ENCODE measurements at places on chromosomes 1 and 21. TPM values are rescaled to one million over a fixed set of nuclear protein-coding genes. Genes with fewer than 3 reads are reported as not detected.

The PITHD1 gene
- 43.4 TPM for total RNA-seq

The CYP4X1 gene
- total RNA-seq: 1.1 TPM

The GCSAML gene
- total RNA-seq: 0.67 TPM

The OLFM3 gene
- 0.18 TPM for total RNA-seq

The AJAP1 gene
- 0.08 TPM for total RNA-seq

The SMPDL3B gene
- total RNA-seq: 57.1 TPM

The PDPN gene
- total RNA-seq: 4.1 TPM

DNA sequence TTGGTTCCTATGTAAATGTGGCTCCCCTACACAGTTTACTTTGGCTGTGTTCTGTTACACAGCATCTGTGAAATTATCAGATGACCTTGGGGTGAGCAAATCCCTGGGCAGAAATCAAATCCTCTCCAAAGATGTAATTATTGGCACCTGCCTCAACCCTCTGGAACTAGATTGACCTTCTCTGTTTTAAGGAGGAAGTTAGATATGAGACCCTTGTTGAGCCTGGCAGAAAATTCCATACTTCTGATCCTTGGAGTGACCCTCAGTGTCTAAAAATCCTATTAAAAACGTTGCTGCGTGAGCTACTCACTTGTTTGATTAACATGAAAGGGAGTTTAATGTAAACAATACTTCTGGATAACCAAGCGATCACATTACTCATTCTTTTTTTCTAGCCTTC lies 122.0 kb downstream of the CLIC6 start:
- DNase-seq: no peak

DNA sequence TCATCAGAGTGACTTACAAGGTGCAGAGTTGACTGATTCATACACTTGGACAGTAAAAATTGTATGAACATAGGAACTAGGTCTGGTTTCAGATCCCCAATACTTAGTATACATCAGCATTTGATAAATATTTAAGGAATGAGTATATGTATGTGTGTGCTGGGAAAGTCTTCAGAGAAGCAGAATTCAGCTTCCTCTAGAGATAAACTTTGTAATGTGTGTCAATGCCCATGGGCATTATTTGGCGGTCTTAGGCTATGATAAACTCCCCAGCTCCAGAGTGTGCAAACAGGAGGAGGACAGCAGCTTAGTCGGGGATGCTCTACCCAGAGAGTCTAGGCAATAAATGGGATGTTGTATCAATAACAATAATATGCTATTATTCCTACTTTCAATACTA lies 2.9 kb upstream of the CAMK1G start:
- DNase-seq: no peak

DNA sequence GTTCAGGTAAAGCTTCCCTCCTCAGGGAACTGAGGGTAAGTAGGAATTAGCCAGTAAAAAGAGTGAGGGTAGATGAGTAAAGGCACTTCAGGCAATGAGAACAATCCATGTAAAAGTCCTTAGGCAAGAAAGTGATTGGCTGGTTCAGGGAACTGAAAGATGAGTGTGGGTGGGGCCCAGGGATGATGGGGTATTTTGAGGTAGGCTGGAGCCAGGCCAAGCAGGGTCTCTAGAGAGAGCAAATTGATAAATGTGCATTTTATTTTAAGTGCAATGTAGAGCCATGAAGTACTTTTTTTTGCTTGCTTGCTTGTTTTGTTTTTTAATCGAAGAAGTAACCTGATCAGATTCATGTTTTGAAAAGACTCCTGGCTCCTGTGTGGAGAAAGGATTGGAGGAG lies 26.5 kb downstream of the OSBPL9 start:
- DNase-seq: no peak

- no peak for DNase-seq
Measured at GRCh38 chr21:37636152-37636860, 269.7 kb downstream of the DYRK1A start.

GRCh38 chr1:202852163-202852904 lies 36.6 kb downstream of the RABIF start:
- no peak for DNase-seq

DNA sequence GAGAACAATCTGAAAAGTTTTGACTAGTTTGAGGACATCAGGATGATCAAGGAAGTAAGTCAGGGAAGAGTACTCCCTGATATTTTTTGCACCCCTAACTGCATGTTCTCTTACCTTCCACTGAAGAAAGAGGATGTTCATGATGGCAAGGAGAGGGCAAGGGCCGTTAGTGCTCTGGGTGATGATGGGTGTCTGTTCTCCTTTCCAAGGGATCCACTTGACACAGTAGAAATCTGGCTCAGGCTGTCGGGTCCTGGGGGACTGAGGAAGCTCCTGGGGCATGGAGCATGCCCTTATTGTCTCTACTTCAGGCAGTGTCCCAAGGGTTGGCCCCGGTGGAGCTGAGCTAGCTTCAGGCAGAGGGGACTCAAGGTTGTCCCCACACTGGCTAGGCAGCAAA lies 4.7 kb downstream of the MINDY1 start:
- no peak for DNase-seq

GRCh38 chr1:202122639-202123335 lies at the start of gene GPR37L1:
GPR37L1 (plus strand) TSS chr1:202122917; CDS start chr1:202122964, 47 bp downstream.
- no peak for DNase-seq

GRCh38 chr1:206449565-206449964 lies 20.7 kb upstream of the IKBKE start:
- no peak for DNase-seq

DNA sequence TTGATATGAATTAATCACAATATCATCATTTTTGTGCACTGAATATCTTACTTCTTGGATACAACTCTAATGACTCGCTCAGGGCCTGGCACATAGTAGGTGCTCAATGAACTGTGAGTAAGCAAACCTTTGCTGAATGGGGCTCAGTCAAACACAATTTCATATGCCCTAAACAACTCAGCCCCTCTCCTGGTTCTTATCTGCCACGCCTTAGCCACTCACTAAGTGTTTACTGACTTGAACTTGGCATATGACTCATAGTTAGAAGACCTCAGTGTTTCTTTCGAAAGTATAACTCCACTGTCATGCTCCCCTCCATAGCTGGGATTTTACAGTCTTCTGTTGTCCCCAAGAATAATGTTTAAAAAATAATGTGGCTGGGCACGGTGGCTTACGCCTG lies 4.8 kb upstream of the IFNLR1 start:
- DNase-seq: no peak

GRCh38 chr1:81259625-81260411 lies 540.9 kb upstream of the ADGRL2 start:
- DNase-seq: no peak

DNA sequence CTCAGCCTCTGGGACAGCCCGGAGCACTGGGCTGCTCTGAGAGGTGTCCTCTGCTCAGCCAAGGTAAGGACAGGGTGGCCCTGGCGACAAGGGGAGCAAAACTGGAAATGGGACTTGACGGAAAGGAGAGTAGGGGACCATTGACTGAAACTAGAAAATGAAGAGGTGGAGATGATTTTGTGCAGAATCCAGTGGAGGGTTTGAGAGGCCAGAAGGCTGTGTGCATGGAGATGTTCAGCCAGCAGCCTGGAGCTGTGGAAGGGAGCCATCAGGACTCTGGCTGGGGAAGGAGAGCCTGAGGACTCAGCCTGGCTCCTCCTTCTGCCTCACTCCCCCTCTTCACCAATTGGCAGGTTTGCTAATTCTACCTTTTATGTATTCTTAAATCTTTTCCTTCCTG lies 114.2 kb downstream of the EDEM3 start:
- DNase-seq: no peak

DNA sequence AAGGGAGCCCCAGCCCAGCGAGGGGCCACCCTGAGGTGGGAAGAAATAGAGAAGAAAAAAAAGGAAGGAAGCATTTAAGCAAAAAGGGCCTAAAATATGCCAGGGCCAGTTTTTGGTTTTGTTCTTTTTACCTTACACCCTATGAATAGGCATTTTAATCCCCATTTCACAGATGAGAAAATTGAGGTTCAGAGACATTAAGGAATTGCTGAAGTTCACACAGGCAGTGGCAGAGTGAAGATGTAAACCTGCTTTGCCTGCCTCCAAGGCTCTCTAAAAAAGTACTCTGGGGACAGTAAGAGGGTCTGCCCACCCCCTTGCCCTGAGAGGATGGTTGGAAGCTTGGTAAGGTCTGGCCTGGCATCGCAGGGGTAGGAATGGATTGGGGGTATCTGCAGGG lies 19.8 kb downstream of the RAP1GAP start:
- DNase-seq: no peak

- DNase-seq: no peak
Measured at GRCh38 chr1:59477286-59477685, 180.4 kb downstream of the FGGY start.

GRCh38 chr1:64098846-64099582 lies 104.4 kb upstream of the UBE2U start:
- no peak for DNase-seq

- no peak for DNase-seq
Measured at GRCh38 chr1:156691665-156692440, 13.5 kb downstream of the CRABP2 start.

DNA sequence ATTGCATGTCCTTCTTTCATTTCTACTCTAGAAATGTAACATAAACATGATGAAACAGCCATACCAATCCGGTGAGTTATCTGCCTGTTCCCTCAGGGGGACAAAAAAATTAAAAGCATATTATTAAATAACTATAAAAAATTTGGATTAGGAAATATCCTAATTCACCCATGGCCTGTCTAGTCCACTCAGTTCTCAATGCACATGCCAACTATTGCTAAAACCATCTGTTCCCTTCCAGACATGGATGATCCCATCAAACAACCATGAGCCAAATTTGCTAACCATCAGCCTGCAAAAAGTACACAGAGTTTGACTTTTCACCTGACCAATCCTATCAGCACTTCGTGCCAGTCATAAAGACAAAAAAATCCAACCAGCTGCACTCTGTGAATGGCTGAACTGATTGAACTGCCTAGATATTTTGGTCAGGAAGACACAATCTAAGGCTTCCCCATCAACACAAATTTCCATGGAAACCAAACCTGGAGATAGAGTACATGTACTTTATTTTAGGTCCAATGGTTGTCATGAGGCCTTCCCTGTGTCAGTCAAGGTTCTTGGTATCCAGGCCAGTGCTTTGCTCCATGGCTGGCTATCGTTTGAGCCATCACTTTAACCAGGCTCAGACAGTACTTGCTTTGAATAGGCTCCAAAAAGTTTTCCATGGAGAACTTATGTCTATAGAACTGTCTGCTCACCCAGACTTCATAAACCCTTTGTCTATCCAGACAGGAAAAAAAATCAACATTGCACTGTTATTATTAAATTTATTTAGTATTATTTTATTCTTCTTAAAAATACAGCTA lies 570.8 kb downstream of the LTN1 start:
- DNase-seq: no peak

DNA sequence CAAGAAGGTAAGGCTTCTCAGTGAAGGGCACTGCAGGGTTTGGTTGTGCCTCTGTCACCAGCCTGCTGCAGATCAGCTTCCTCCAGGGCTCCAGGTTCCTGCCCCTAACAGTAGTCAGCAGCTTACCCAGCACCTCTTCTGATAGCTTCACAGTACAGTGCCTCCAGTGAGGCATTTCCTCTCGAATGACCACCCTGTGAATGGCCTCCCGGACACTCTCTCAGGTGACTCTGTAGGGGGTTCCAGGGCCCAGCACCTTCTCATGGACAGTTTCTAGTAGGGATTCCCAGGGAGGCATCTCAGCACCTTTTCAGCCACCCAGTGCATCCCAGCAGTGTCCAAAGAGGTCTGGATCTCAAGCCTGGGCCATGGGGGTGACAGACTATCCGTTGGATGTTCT lies 28.4 kb downstream of the USP48 start:
- DNase-seq: no peak

DNA sequence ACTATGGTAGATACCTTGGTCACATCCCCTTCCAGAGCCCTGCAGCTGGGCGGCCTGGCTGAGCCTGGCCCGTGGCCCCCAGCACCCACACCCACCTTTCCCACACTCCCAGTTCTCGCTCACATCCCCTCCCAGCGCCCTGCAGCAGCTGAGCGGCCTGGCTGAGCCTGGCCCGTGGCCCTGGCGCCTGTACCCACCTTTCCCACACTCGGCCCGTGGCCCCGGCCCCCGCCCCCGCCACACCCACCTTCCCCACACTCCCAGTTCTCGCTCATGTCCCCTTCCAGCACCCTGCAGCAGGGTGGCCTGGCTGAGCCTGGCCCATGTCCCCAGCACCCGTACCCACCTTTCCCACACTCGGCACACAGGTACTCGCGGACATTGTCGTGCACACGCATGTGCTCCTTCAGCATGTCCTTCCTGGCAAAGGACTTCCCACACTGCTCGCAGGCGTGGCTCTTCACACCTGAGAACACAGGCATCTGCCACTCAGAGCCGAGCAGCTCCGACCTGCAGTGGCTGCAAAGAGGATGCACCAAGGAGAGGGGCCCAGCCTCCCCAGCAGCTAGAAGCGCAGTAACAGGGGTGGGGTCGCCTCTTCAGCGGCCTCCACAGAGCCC lies 52.5 kb upstream of the RIPK4 start:
- no peak for DNase-seq

DNA sequence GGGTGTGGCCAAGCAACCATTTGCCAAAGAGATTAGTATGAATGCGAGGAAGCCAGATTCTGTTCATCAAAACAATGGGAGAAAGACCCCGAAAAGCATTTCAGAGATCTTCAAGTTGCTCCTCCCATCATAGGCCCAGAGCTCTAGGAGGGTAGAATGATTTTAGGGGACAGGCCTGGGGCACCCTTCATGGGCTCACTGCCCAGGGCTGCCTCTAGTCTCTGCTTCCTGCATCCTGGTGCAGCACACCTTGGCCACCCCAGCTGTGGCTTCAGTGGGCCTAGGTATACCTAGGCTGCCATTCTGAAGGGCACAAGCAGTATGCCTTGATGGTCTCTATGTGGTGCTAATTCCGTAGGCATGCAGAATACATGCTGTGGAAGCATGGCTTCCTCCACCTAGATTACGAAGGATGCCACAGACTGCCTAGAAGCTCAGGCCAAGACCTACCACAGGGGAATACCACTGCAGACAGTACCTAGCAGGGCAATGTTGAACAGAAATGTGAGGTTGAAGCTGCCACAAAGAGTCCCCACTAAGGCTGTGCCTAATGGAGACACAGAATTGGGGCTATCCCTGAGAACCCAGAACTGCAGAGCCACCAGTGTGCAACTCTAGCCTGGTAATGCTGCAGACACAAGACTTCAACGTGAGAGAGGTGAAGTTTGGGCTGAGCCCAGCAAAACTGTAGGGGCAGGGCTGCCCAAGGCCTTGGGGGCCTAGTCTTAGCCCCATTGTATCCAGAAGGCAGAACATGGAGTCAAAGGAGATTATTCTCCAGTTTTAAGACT lies 158.8 kb downstream of the CLIC6 start:
- no peak for DNase-seq

GRCh38 chr1:12524266-12524665 lies 93.7 kb downstream of the DHRS3 start:
- DNase-seq: no peak

GRCh38 chr1:150144606-150145005 lies 5.1 kb upstream of the PLEKHO1 start:
- DNase-seq: no peak

DNA sequence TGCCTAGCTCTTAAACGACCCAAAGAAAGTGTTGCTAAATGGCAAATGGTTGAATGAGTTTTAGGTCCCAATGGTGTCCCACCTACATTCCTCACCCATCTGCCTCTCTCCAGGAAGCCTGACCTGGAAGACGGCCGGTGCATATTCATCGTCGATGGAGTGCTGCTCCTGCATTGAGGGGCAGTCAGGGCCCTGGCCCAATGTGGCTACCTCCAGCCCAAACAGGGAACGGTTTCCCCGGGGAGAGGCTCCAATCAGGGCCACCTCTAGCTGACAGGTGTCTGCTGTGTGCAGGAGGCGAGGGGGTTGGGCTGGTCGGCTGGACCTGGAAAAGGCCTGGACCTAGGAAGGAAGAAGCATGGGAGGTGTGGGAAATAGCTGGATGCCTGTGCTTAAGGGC lies 1.6 kb downstream of the GLMP start:
- DNase-seq: no peak
